Left lung (tissue), 14 donors: ENCODE measurements at places on chromosomes 11 and 22.

GRCh38 chr11:22133776-22134175, 59.1 kb upstream of the ANO5 start:
- DNase-seq = no peak

DNA sequence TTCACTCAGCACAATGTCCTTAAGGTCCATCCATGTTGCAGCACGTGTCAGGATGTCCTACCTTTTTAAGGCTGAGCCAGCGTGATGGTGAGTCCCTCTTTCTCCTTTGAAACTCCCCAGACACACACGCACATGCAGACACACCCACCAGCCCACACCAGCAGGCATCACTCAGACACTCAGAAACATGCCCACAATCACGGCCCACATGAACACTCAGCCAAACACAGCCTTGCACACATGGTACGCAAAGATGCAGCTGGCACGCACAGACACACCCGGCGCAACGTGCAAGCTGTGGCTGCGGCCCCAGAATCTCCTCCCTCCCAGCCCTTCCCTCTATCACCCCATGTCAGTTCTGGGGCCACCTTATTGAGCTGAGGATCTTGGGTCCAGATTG, 8.0 kb downstream of the FADS3 start:
- DNase-seq = no peak

DNA sequence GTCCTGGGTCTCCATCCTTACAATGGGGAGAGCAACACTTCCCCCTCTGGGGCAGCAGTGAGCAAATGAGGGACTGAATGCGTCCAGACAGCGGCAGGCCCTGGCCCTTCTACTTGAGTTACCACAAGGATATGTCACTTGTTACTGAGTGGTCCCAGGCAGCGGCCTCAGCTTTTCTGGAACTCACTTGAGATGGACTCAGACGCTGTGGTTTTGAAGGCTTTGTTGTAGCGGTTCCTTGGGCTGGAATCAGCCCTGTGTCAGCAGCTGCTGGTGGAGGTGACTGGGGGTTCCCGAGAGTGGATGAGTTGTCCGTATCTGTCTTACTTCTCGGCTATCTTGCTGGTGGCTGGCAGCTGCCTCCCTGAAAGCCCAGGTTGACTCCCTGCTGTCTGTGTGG, 77.0 kb downstream of the MICAL2 start:
- no peak for DNase-seq

GRCh38 chr22:42873356-42873755, 16.3 kb upstream of the ARFGAP3 start:
- no peak for DNase-seq

DNA sequence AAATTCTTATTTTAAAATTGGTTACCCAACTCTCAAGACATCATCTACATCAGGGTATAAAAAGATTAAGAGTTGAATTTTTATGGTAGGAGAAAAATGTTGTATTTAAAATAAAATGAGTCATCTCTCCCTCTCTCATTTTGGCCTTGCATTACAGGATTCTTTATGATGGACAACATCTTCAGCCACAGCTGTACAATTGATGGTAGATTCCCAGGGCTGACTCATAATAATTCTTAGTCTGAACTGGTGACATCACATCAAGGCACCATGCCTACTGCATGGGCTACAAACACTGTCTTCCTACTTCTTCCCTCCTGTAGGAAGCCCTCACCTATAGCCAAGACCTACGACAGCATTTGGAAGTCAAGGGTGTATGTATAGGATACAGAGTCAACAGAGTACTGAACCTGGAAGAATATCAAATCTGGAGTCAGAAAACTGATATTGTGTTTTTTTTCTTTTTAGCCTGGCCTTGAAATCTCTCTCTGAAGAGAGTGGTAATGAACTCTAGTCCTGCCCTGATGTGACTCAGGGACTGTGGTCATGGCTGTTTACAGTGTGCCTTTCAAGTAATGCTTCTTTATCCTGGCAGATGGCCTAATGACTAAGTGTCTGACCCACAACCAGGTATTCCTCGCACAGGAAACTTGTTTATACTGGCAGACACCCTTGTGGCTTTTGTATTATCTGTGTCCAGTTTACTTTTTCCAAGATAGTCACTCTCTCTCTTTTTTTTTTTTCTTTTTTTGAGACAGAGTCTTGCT, 32.5 kb downstream of the MRGPRX2 start:
- DNase-seq = no peak

- no peak for DNase-seq
These were observed 123.3 kb upstream of the CRYBB3 start for GRCh38 chr22:25076336-25076735.
